ENCODE measurements at places on chromosomes 7 and 10.

DNA sequence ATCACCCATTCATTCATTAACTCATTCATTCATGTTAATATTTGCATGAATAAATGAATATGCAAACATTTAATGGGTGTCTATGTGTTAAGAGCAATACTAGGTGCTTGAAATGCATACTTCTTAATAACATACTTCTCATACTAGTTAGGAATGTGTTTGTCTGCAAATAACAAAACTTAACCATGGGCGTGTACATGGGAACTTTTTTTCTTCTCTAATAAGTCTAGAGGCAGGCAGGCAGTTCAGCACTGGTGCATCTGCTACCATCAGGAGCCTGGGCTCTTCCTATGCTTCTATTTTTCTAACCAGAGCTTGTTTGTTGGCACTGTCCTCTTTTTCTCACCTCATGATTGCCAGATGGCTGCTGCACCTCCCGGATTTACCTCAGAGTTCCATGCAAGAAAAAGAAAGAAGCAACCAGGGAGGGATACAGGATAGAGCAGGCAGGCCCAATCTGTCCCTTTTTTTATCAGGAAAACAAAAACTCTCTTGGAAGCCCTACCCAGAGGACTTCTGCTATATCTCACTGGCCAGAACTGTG is 22.7 kb downstream of the CDHR3 start:
- peak; percentile 87 for DNase-seq

GRCh38 chr7:33742521-33742920 is 162.8 kb upstream of the BMPER start:
- no peak for DNase-seq

- DNase-seq: no peak
Observed at GRCh38 chr7:94394437-94395140, at the start of gene COL1A2. Gene COL1A2, plus strand, starts transcription at chr7:94394895. Its CDS starts 137 bp downstream, at chr7:94395032.

DNA sequence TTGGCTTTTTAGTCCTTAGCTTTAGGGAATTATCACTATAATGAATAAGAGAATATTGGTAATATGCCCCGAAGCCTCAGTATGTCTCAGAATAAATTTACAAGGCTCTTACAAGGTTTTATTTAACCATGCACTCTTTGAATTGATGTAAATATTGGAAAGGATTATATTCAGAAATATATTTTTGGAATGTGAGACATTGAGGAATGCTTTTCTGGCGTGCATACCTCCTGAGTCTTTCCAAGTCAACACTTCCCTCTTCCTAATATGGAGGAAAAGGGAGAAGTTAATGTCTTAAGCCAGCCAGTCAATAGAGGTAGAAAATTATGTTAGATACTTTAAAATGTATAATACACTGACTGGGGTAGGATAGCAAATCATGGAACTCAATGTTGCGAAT is 1.2 kb upstream of the OR2F1 start:
- no peak for DNase-seq

GRCh38 chr10:109668154-109668665 is 255.1 kb downstream of the XPNPEP1 start:
- no peak for DNase-seq

Measured in NCI-H1694 treated with DMSO at 0.1 percent for 48 hours (cell line).